ENCODE measurements at places on chromosomes 2 and 18.
A peak's percentile ranks its signal among the peaks of the same experiment; 100 is the strongest.

- no peak for DNase-seq
Observed at GRCh38 chr2:234796045-234796591, 155.7 kb upstream of the SH3BP4 start.

DNA sequence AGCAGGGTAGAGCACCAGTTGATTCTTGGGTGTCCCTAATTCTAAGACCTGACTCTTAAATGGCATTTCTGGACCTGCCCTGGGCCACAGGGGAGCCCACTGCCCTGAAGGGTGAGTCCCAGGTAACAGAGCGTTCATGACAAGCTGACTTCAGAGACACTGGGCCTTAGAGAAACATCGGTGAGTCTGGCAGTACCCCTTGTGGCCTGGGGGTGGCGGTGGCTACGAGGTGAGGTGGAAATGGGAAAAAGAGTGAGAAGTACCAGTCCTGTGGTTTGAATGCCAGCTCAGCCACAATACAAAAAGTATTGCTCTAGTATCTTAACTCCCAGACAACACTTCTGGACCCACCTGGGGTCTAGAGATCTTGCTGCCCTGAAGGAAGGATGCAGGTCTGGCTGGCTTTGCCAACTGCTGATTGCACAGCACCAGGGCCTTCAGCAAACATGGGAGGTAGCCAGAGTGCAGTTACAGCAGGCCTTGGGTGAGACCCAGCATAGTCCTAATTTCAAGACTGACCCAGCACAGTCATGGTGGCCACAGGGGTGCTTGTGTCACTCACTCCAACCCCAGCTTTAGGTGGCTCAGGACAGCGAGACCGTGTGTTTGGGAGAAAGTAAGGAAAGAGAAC is 44.5 kb downstream of the USP34 start:
- DNase-seq = peak; percentile 48

DNA sequence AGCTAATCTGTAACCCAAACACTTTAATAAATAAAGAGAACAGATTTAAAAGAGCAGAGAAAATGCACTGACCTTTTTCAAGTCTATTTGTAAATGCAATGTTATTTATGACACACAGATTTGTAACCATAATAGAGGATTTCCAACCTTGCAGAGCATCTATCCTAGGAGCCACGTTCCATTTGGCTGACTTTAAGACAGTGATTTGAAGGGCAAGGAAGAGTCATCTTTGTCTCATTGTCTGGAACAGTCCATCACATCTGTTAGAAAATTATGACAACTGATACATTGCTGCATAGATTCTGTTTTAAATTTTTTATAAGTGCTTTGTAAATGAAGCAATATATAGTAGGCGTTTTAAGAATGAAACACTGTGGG is 90.8 kb upstream of the L3MBTL4 start:
- no peak for DNase-seq

DNA sequence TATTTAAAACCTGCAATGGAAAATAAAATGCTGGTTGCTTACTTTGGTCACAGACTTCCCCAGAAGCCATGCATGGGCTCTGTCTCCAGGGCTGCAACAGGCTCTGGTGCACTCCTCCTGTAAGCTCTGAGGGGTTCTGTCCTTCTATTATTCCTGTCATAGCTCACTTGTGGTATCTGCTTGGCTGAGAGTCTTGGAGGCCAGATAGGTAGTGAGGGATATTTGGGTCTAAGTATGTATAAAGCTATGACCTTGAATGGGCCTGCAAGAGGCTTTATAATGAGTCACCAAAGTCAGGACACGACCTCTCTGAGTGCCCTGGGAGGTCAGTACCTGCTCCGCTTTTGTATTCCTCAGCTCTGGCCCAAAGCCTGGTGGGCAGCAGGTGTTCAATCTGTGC is 141.6 kb upstream of the CAPN13 start:
- no peak for DNase-seq

GRCh38 chr18:54775686-54776085 is 52.6 kb upstream of the RAB27B start:
- no peak for DNase-seq

- no peak for DNase-seq
Observed at GRCh38 chr2:26399771-26400376, 1.8 kb upstream of the DRC1 start.

- no peak for DNase-seq
Observed at GRCh38 chr18:2910751-2911425, 64.1 kb downstream of the EMILIN2 start.

DNA sequence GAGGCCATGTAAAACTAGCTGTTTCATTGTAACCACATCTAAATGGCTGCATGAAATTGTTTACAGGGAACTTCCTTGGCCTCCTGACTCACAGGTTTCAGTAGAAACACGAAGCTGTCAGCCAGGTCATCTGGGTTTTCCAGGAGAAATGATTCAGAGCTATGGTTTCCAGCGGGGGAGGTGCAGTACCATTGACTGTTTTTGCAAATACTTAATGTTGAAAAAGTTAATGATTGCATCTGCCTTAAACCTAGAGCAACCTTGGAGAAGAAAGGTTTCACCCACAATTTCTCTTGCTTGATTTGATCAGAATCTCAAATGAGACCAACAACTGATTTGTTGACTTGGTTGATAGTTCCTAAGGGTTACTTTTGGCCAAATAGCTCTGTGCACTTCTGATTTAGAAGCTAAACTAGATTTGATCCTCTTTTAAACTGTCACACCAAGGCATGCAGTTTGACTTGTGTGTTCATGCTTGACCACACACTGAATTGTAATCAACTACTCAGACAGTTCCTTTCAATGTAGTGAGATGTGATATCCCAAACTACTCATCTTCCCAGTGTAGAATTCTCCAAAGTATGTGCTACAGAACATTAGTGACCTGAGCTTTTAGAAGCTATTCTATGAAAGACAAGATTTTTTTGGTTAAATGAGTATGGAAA is 193.5 kb upstream of the CHST9 start:
- no peak for DNase-seq

- DNase-seq = no peak
Observed at GRCh38 chr2:17813010-17813741, 3.1 kb upstream of the MSGN1 start.

DNA sequence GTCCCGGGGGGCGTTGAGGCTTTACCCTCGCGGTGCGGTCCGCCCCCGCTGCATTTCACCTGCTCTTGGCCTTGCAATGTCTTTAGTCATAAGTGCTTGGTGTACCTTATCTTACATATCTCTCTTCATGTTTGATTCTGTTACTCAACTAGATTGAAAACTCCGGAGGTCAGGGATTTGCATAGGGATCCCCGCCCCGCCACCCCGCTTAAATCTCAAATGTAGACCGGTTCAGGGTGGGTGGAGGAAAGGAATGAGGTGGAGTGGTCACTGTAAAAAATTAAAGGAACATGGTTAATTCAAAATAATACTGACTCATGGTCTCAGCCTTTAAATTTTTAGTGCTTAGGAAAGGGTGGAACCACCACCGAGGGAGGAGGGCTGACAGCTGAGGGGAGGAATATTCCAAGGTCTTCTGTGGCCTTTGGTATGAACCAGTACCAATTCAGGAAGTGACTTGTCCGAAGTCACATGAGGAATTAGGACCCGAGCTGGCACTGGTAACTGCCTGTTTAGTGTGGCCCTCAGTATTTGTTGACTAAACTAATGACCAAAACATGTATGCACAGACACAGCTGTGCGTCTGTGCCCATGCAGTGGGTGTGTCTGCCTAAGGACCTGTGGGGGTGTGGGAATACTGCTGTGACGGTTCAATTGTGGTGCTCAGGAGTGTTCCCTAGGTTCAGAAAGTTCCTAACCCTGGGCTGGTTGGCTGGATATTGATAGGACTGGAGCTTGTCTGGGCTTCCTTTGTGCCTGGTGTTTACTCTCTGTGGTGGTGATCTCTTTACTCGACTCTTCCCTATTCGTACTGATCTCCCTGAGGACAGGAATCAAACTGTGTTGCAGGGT is 1.0 kb downstream of the PLEKHB2 start:
- peak; percentile 42 for DNase-seq

DNA sequence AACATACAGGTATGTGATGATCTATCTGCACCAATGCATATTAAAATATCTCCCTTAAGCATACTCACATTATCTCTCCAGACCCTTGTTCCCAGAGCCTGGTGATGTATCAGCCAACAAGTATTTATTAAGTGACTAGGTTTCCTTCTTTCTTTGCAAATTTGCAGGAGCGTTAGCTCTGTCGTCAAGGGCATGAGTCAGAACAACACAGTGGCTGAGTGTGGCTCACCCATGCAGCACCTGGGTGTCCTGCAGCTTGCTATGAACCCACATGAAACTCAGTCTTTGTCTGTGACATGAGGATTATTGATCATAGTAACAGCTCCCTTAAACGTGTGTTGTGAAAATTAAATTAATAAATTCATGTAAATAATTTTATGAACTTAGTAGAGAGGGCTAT is 96.6 kb downstream of the PIEZO2 start:
- no peak for DNase-seq

- DNase-seq = no peak
Observed at GRCh38 chr18:48095726-48096125, 165.3 kb upstream of the SMAD2 start.

- no peak for DNase-seq
Observed at GRCh38 chr2:184444217-184444616, 154.1 kb upstream of the ZNF804A start.

GRCh38 chr2:81078631-81079030 is 774.1 kb upstream of the LRRTM1 start:
- DNase-seq = no peak

DNA sequence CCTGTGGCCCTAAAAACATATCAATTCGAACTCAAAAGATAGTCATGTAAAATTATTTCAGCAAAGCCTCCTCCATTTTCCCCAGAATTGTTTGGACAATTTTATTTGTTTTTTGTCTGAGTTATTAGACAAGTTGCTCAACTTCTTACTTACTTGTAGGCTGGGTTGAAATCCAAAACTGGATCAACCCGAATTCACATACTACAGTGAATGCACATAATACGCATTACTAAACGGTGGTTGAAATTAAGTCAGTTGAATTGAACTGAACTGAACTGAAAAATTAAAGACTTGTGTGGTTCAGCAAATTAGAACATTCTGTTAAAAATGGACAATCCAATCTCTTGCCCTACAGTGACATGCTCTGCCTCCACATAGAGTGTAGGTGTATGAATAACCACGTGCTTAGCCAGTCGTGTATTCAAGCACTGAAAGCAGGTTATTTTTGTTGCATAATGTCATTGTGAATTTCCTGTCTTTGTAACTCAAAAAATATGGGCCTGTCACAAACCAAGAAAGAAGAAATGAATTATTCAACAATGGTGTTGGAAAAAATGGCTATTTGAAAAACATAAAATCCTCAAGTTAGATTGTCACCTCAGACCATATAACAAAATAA is 441.0 kb downstream of the TXNL1 start:
- DNase-seq = no peak

DNA sequence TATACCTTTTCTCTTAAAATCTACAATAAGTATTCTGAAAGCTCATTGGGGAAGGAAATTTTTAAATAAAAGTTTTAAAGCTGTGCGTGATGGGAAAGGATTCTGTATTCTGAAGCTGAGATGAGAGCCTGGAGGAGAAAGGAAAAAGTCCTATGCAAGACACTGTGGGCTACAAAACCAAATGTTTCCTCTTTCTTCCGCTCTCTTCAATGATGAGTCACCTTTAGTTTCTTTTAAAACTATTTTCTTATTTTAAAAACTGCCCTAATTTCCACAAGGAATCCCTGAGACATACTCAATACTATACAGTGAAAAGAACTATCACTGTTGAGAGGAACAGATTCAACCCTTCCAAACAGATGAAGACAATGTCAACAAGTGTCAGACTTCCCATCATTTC is 87.4 kb downstream of the INO80D start:
- DNase-seq = no peak

- no peak for DNase-seq
Observed at GRCh38 chr18:6255116-6255705, 159.5 kb downstream of the L3MBTL4 start.

GRCh38 chr2:183112577-183112976 is 11.7 kb upstream of the NUP35 start:
- DNase-seq = no peak

DNA sequence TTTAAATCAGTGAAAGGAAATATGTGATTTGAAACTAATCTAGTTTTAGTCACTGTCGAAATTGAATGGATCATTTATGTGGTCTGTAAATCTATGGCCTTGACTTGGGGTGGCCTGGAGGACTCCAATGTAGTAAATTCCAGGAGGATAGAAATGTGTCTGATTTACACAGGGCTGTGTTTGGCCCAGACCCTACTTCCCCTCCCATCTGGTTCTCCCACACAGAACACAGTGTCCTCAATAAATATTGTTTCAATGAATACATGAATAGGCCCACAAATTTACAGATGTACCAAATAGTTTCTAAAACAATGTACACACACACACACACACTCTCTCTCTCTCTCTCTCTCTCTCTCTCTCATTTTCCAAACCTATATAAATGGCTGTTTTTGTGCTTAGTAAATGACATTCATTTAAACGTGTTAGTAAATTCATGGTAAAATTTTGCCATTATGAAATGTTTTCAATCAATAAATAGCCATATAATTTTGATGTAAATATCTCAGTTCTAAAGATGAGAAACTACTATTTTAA is 1.9 kb downstream of the CCDC68 start:
- DNase-seq = no peak

- no peak for DNase-seq
Observed at GRCh38 chr2:136448986-136449780, 316.2 kb upstream of the THSD7B start.

DNA sequence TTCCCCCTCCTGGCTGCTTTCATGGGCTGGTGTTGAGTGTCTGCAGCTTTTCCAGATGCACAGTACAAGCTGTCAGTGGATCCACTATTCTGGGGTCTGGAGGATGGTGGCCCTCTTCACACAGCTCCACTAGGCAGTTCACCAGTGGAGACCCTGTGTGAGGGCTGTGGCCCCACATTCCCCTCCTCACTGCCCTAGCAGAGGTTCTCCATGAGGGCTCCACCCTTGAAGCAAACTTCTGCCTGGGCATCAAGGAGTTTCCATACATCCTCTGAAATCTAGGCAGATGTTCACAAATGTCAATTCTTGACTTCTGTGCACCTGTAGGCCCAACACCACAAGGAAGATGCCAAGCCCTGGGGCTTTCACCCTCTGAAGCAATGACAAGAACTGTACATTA is 1386.2 kb upstream of the ACVR2A start:
- DNase-seq = no peak

DNA sequence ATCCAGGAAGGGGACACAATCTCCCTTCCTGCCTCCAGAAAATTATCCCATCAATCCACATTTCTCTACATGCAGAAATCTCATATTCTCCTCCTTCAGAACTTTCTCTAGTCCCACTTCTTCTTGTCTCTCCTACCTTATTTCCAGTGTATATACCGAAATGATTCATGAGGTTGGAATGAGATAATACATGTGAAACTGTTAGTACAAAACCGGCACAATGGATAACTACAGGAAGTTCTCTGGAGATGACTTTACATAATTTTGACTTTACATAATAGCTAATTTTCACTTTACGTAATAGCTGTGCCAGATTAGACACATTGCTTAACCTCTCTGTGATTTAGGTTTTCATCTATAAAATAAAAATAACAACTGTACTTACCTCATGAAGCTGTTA is 801.3 kb downstream of the ERBB4 start:
- DNase-seq = no peak

DNA sequence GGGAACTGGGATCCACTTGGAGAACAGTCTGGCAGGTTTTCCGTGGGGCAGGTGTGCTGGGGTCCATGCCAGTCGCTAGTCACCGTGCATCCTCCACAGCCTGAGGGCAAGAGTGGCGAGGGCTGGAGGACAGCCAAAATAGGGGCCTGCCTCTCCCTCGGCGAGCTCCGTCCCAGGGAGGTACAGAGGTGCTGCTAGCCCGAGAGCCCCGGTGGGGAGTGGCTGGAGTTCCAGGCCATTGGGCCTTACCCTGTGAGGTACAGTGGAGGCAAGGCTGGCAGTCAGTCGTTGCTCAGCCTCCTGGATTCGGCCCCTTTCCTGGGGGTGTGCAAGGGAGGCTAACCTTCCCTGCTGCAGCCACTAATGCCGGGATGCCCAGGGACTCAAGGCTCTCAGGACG is 406.6 kb downstream of the CMPK2 start:
- DNase-seq = no peak

All from activated CD8-positive, alpha-beta memory T cell treated with anti-CD3 and anti-CD28 coated beads for 4 hours (primary cell).